ENCODE measurements at places on chromosomes 1 and 21.

- DNase-seq, result peak; percentile 65
Measured at GRCh38 chr1:207459008-207459407, 4.9 kb downstream of the CR2 start.

DNA sequence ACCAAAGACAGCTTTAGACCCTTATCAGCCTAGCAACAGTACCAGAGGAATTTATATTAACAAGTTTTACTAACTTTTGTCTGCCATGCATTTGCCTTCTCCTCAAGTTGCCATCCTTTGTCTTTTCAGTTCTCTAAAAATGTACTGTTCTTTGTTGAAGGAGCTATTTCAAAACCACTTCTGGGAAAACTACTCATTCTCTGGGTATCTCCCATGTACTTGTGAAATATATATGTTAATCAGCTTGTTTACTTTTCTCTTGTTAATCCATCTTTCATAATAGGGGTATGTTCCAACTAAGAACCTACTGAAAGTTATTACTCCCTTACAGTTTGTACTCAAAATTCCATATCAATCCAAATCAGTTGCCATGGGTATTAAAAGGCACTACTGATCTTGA is 16.3 kb downstream of the DPYD start:
- DNase-seq, result no peak

DNA sequence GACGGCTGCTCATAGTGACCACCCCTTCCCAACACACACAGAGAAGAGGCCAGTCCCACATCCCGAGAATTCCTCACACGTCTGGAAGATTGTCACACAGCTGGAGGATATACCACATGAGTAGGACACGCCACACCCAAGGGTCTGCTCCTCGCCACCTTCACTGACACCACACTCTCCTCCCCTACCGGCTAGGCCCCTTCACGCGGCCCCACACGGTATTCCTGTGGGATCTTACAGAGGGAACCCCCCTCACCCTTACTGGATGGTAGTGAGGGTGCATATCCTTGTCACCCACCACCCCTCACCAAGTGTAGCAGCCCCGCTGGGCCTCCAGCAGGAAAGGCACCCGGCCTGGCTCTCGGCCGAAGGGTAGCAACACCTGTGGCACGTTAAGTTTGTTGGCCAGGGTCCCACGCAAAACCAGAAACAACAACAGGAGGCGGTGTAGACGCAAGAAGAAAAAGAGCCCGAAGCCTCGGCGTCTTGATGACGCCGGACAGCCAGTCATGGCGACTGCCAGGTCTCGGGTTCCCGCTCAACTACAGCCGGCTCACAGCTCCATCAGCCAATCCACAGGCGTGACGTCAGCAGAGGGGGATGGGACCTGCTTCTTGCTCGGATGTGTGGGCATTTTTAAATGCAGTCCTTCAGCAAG is at the start of gene NUP210L:
NUP210L (minus strand) TSS at position 540 of the 658 bp plus-strand sequence.
- no peak for DNase-seq

- DNase-seq, result no peak
Measured at GRCh38 chr1:178941849-178942248, 71.0 kb upstream of the ANGPTL1 start.

DNA sequence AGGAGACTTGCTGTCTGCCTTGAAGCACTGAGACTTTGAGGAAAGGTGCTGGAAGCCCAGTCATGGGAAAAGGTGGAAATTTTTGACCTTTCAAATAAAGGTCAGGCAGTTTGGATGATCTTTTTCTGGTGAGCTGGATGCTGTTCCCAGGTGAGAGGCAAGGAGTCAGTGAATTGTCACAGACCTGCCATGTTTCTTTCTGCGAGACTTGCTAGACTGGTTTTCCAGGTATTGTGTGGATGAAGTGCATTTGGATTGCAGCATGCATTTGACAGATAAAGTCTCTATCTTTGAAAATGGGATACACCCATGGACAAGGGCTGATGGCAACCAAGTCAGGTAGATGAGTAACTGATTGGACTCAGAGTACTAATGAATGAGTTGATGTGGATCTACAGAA is 65.7 kb upstream of the NHLH2 start:
- DNase-seq, result no peak

- DNase-seq, result no peak
Measured at GRCh38 chr1:81032973-81033425, 767.7 kb upstream of the ADGRL2 start.

- DNase-seq, result no peak
Measured at GRCh38 chr1:154178013-154178412, 13.9 kb downstream of the TPM3 start.

DNA sequence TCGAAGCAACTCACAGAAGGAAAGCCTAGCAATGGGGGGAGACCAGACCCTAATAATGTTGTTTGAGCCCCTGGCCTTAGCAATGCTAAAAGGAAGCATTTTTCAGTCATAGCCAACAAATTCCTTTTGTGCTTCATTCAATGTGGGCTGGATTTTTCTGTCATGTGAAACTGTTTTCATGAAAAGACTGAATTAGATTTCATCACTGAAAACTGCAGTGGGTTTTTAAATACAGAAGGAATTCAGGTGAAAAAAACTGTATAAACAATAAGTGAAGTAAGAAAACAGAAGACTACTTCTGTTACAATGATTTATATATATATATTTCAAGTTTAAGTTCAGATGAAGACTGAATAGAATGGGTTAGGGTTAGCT is 204.8 kb downstream of the SMYD3 start:
- DNase-seq, result no peak

- DNase-seq, result no peak
Measured at GRCh38 chr1:175221557-175222175, 29.1 kb upstream of the KIAA0040 start.

DNA sequence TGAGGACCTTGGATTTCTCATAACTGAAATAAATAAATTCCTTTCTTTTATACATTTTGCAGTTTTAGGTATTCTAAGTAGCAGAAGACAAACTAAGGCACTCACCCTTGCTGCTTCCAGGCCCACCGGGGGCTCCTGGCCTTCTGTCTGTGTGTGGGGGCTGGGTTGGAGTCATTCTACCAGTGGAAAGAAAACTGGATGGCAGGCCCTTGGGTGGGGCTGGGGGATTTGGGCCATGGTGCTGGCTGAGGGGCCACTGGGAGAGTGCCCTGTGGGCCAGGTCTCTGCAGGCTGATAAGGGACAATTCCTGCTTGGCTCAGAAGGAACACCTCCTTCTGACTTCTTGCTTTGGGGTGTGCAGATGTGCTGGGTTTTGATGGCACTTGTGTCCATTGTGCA is 54.0 kb upstream of the CSF3R start:
- no peak for DNase-seq

GRCh38 chr1:212488436-212489283 is 55.9 kb downstream of the NENF start:
- no peak for DNase-seq

- DNase-seq, result no peak
Measured at GRCh38 chr1:161285521-161285920, 24.2 kb downstream of the MPZ start.

DNA sequence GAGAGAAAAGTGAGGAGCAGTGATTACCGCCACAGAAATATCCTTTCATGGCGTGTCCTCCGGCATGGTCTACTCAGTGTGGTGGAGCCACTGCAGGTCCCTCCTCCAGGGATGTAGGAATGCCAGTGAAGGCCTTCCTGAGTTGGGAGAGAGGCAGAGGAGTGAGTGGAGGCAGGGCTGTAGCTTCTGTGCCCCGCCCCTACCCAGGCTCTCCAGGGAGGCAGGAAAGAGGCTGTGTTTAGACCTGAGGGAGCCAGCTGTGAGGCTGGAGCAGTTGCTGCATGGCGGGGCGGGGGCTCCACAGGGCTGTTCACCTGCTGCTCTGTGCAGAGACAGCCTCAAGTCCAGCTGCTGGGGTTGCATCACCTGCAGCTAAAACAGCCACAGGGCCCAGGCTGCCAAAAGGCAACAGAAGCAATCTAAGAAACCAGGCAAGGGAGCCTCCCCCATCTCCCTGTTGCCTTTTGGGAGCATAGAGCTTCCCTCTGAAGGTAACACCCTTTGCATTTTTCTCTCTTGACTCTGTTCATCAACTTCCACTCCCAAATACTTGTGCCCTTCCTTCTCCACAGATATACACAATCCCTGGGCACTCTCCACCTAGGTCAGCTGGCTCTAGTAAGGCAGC is 801 bp upstream of the ANXA9 start:
- DNase-seq, result no peak

- DNase-seq, result no peak
Measured at GRCh38 chr1:46027788-46028573, 104.4 kb downstream of the PIK3R3 start.

DNA sequence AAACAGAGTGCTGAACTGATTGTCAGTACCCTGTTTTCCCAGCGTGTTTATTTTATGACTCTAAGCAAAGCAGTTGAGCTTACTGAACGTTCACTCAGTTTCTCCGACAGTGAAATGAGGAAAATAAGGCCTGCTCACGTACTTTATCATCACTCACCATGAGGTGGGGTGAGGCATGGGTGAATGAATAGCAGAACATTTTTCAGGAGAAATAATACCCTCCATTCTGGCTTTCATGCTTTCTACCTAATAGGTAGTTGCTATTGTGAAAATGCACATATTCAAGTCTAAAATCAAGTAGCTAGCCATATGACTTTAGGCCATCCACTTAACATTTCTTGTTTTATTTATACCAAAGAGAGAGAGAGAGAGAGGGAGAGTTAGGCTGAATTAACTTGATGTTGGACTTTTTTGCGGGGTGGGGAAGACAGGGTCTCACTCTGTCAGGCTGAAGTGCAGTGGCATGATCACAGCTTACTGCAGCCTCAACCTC is 178.2 kb downstream of the VPS13D start:
- DNase-seq, result no peak

- no peak for DNase-seq
Measured at GRCh38 chr1:200182701-200183100, 155.2 kb downstream of the NR5A2 start.

DNA sequence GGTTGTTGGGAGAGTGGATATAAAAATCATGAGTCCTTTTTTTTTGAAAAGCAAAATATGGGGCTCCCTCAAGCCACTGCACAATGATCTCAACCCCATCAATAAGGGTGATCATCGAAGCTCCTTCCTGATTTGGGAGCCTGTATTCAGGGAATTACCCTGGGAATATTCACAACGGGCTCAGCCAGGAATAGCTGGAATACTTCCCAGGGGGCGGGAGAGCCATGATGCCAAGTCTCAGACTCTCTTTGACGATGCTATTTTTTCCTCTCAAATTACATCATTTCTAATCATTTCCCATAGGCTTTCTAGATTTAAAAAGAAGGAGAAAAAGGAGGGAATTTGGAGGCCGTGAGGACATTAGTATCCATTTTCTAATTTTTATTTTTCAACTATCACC is 18.4 kb downstream of the OLIG1 start:
- no peak for DNase-seq

- DNase-seq, result no peak
Measured at GRCh38 chr1:69568421-69569174, 876 bp downstream of the LRRC7 start.

GRCh38 chr1:227396539-227397353 is 78.5 kb upstream of the CDC42BPA start:
- no peak for DNase-seq

GRCh38 chr1:11535316-11535715 is 56.4 kb downstream of the DISP3 start:
- DNase-seq, result no peak

DNA sequence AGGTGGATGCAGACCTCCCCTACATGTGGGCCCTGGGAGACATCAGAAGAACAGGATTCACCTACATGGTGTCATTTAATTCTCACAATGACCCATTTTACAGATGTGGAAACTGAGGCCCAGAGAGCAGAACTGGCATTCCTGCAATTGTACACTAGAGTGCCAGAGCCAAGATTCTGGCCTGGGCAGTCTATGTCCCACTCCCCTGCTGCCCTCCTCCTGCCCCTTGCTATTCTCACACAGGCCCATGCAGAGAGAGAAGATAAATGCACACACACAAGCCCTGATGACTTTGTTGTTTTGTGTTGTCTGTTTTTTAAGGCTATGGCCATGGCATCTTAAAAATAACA is 64.2 kb downstream of the EPHB2 start:
- no peak for DNase-seq

GRCh38 chr1:74523873-74524480 is 11.6 kb upstream of the LRRC53 start:
- DNase-seq, result no peak

DNA sequence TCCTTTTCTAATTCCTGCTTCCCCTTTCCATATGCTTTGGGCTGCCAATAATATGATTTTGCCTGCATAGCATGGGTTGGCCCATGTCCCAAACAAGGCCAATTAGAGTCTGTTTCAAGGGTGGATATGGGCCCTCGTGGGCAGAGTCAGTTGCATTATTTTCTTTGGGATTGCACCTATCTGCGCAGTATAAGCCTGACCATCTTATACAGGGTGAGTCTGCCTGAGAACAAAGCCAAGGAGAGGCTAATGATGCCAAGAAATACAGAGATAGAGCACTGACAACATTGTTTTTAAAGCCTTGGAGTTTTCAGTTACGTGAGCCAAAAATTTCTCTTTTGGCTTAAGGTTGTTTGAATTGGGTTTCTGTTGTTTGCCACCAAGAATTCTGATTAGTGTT is 18.6 kb downstream of the OVAAL start:
- DNase-seq, result no peak

GRCh38 chr1:116322752-116323405 is 50.2 kb upstream of the ATP1A1 start:
- DNase-seq, result no peak

DNA sequence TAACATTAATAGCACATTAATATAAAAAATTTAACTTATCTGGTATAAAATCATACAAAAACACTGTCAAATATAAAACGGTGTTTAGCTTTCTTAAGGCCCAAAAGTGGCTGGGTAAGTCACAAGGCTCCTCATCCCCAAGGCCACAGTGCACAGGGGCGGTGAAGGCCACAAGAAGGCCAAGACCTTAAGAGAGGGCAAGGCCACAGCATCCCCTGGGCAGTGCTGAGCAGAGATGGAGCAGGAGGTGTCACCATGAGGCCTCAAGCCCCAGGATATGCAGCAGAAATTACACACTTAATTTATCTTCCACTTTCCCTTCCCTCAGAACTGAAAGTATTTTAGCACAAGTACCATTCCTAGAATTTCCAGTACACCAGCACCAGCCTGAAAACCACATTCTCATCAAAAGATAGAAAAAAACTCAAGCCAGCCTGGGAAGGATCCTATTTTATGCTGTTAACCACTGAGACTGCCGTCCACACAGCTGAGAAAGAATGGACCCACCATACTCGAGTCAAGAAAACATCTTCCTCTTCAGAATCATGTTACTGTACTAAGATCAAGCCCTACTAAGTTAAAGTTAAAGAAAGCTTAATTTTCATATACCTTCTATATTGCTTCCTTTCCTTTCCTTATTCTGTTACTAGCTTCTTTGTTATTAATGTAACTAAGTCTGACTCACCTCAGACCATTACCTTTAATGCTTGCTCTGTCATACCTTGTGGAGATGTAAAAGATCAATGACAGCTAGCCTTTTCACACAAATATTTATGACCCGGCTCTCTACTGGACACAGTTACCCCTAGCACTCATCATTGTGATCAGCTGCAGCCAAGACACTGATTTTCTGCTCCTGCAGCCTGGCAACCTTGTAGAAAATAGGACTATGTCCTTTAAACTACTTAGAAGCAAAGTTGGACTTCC is 26.4 kb upstream of the FMO1 start:
- DNase-seq, result no peak
